ENCODE measurements at places on chromosomes 5 and 9.
A peak's percentile ranks its signal among the peaks of the same experiment; 100 is the strongest.

- DNase-seq, result no peak
These were observed 28.3 kb upstream of the TGFBR1 start for GRCh38 chr9:99076483-99077171.

DNA sequence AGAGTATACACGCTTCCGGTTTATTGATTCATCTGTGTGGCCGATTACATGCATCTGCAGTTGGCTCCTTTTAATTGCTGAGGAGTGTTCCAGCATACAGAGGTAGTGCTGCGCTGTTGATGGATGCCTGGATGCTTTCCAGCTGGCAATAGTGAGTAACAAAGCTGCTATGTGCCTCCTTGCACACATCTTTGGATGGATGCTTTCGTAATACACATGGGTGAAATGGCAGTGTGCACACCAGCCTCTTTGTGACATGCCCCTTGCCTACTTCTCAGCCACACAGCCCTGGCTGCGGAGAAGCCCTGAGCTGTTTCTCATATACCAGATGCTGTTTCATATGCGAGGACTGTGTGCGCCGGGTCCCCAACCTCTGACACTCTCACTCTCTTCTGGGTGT, 151.0 kb downstream of the GADD45G start:
- DNase-seq, result peak; percentile 61

DNA sequence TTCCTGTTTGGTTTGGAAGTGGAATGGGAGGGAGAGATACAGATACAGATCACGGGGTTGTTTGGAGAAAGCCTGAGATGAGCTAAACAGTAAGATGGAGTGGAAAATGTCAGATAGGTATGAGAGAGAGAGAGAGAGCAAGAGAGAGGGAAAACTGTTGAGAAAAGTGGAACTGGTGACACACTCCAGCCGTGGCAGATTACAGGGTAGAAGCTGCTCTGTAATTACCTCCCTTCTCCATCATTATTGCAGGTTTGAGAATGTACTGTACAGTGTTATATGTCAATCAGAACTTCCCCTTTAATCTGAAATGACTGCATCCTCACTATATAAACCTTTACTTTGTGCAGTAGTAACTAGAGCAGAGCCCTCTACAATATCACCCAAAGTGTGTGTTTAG, 74.5 kb upstream of the WWC1 start:
- DNase-seq, result no peak

GRCh38 chr5:108064302-108064701, 317.6 kb downstream of the FBXL17 start:
- no peak for DNase-seq
